Bronchial epithelial cell (primary cell): ENCODE measurements at places on chromosomes 2 and 18.

GRCh38 chr2:234593636-234594035 is 96.8 kb upstream of the ARL4C start:
- DNase-seq = no peak

- DNase-seq = peak; percentile 14
Measured at GRCh38 chr18:67586101-67586500, 69.6 kb upstream of the DSEL start.

DNA sequence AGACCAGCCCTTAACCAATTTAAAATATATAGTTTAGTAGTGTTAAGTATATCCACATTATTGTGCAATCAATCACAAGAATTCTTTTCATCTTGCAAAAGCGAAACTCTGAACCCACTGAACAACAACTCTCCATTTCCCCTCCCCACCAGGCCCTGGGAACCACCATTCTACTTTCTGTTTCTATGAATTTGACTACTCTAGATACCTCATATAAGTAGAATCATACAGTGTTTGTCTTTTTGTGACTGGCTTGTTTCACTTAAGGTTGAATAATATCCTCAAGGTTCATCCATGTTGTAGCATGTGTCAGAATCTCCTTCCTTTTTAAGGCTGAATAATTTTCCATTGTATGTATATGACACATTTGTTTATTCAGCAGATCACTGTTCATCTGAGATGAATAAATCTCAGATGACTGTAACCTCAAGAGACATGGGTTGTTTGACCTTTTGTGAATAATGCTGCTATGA is 8.1 kb upstream of the SOS1 start:
- peak; percentile 92 for DNase-seq

- DNase-seq = peak; percentile 96
Measured at GRCh38 chr2:20578895-20579825, 71.7 kb downstream of the HS1BP3 start.

- peak; percentile 72 for DNase-seq
Measured at GRCh38 chr2:73611867-73612266, 30.4 kb downstream of the NAT8 start.

- no peak for DNase-seq
Measured at GRCh38 chr2:216081012-216081411, 597 bp downstream of the PECR start.

- no peak for DNase-seq
Measured at GRCh38 chr2:72139874-72140620, 7.6 kb downstream of the CYP26B1 start.

- no peak for DNase-seq
Measured at GRCh38 chr2:241133436-241133820, 15.8 kb downstream of the PASK start.

DNA sequence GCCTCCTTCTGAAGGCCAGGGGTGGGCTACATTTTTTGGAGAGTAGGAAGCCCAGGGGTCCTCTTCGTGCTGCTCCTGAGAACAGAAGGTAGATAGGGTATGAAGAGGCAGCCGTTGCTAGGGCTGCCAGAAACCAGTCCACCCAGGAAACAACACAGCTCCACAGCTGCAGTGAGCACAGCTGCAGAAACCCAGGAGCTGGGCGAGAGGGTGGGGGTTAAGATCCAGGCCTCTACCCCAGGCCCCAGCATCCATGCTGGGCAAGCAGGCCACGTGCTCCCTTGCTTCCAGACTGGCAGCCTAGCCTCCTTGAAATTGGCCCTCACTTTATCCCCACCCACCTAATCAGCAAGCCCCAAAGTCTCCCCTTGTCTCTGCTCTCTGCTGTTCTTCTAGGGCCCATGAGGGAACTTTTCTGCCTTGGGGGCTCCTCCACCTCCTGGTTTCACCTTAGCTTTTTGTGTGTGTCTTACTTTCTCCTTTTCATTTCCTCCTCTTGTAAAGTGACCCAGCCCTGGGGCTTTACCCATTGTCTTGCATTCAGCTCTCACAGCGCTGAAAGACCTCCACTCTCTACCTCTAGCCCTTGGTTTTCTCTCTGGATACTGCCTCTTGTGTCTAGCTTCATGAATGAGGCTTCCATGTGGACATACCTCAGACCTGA is 30.7 kb downstream of the STON1 start:
- DNase-seq = no peak

DNA sequence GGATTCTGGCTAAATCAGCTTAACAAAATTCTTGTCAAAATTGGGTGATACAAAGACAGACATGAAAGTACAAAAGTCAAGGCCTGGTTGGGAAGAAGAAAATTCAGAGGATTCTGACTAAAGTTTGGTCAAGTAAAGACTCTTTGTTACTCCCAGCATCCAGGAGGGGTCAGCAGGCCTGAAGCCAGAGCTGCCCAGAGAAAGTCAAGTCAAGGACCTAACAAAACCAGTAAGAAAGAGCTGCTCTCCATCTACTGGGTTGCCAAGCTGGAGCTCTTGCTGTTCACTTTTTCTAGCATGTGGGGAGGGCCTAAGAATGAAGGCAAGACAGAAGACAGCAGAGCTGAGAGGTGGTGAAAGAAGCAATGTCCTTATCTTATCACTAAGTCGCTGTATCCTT is 143.3 kb downstream of the C1D start:
- no peak for DNase-seq

DNA sequence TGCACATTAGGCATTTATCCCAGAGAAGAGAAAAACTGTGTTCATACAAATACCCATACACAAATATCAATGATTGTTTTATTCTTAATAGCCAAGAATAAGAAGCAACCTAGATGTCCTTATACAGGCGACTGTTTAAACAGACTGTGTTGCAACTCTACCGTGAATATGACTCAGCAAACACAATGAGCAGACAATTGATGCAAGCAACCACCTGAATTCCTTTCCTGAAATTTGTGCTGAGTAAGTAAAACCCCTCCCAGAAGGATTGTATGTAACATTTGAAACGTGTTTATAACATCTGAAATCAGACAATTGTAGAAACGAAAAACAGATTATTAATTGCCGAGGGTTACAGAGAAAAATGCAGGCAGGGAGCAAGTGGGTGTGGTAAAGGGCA is 621.9 kb upstream of the SOX11 start:
- peak; percentile 67 for DNase-seq

- peak; percentile 92 for DNase-seq
Measured at GRCh38 chr2:147051814-147052213, 793.0 kb upstream of the ACVR2A start.

GRCh38 chr2:21256006-21256405 is 132.2 kb downstream of the TDRD15 start:
- peak; percentile 12 for DNase-seq

DNA sequence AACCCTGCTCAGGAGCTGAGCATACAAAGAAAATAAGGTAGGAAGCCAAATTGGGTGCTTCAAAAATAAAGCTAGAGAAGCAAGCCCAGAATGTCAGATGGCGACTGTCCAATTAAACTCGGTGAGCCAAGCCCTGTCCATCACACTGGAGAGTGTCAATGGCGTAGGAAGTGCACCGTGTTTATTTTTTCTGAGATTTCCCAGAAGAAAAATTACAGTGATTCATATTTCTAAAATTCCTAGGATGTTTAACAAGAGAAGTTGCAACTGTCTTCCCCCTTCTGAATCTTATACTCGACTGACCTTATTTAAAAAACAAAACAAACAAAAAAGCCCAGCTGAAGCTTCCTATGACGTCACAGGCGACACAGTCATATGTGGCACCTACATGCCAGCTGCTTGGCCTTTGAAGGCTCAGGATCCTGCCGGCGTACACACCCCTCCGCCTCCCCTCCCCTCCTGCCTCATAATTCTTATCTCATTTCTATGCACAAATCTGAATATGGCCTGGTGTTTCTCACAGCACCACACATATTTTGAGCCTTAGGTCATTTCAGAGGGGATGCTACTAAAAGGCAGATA is 60.8 kb downstream of the MBP start:
- peak; percentile 58 for DNase-seq

- no peak for DNase-seq
Measured at GRCh38 chr2:28322981-28323396, 69.7 kb upstream of the FOSL2 start.

- peak; percentile 99 for DNase-seq
Measured at GRCh38 chr2:105409717-105410116, 10.9 kb upstream of the FHL2 start.

- DNase-seq = no peak
Measured at GRCh38 chr2:7094231-7094741, 177.1 kb downstream of the RNF144A start.

GRCh38 chr18:36297417-36298125 is at the start of gene FHOD3:
TSS of gene FHOD3 (plus strand) at chr18:36297713. CDS start at chr18:36297836, 123 bp downstream.
- no peak for DNase-seq

- no peak for DNase-seq
Measured at GRCh38 chr2:226511311-226511710, 288.3 kb downstream of the IRS1 start.

- no peak for DNase-seq
Measured at GRCh38 chr2:48569433-48569832, 39.5 kb downstream of the STON1 start.

- peak; percentile 76 for DNase-seq
Measured at GRCh38 chr2:3712424-3712823, 9.0 kb downstream of the DCDC2C start.

GRCh38 chr18:25144820-25145219 is 207.1 kb downstream of the ZNF521 start:
- DNase-seq = no peak

DNA sequence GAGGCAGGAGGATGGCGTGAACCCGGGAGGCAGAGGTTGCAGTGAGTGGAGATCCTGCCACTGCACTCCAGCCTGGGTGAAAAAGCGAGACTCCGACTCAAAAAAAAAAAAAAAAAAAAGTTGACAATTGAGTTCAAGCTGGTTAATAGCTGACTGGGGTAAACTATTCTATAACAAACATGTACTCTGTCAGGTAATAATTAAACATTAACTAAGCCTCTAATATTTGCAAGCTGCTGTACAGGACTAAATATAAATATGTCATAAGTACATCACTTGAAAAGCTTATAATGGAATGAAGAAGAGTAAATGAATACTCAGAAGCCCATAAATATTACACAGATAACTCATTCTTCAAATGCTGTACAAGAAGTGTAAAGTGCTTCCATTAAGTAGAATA is 190.4 kb upstream of the CRIM1 start:
- no peak for DNase-seq

DNA sequence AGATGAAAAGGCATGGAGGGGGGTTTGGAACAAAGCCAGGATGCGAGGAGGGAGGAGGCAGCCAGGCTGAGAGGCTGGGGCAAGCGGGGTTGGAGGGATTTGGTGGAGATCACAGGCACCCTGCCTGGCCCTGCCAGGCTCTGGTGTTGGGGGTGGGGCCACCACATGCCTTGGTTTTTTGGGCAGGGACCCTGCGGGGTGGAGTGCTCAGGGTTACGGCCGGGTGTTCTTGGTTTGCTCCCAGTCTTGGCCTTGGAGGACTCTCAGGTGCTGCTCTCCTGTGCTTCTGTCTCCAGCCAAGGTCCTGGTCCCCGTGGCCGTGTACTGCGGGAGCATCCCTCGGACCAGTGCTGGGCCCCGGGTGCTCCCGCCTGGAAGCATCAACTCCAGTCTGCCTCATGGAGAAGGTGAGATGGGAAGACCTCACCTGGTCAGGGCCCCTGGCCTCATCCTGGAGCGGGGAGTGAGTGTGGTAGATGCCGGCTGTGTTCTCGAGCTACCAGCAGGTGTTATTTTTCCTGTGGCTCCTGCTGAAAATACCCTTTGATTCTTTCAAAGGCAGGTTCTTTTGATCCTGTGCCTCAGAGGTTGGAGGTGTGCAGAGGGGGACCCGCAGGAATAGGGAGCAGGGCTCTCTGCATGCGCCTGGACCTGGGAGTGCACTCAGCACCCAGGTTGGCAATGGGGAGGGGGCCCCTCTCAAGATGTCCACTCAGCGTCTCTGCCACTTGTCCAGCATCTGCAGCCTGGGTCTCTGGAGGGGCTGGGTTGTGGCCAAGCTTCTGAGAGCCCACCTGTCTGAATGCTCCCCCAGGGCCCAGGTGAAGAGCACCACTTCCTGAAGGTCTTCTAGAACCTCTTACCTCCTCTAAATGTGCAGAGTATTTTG is 17.0 kb downstream of the TOGARAM2 start:
- no peak for DNase-seq

GRCh38 chr2:140551287-140551686 is 1579.5 kb downstream of the LRP1B start:
- no peak for DNase-seq

DNA sequence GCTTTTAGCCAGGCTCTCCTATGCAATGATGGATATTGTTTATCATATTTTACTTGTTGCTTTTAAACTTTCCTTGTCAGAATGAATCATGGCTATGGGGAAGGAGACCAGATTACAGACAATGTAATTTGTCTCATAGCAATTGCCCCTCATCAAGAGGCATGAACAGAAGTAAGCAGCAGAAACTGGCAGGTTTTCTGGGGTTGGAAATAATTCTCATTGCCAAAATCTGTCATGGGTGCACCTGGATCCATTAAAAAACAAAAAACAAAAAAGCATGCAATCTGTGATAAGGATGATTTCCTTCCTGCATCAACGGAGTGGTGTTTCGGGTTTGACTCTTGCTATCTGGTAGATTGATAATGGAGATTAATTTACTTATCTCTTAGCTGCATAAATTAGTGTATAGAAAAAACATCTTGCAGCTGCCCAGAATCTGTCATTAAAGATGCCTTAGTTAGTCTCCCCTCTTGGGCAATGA is 419.6 kb downstream of the SOX11 start:
- no peak for DNase-seq

GRCh38 chr2:217302856-217303255 is 443.0 kb upstream of the TNP1 start:
- no peak for DNase-seq

DNA sequence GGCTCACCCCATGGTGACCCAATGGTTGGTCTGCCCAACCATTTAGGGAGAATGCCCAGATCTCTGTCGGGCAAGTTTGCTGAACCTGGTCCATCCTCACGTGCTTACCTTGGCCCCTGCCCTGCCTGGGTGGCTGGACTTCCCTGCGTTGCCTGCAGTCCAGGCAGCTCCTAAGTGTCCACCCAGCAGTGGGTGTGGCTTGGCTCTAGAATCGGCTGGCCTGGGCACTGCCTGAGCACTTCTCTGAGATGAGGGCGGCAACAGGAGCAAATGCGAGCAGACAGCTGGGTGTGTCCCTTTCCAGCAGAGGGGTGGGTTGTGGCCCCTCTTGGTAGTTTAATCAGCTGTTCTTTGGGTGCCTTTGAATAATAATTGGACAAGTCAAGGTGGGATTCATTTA is 11.3 kb downstream of the PCARE start:
- DNase-seq = no peak

- no peak for DNase-seq
Measured at GRCh38 chr18:13386891-13387801, 168.6 kb downstream of the LDLRAD4 start.

DNA sequence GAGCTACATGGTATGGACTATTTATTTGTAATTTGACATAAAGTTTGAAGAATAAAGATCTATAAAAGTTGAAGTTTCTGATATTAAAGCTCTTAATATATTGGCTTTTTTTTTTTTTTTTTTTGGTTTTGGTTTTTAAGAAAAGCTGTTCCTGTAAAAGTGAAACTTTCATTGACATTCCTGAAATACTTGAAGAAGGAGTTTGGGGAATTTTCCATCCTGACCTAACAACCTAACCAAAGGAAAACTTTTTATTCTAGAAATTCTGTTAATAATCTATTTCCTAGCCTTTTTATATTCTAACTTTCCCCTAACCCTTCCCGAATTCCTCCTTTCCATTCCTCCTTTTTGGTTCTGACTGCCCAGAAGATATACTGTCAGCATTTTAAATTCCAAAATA is 83.7 kb downstream of the ACSL3 start:
- no peak for DNase-seq
